ENCODE measurements at places on chromosomes 6 and 20. TPM values are rescaled to one million over a fixed set of nuclear protein-coding genes. Genes with fewer than 3 reads are reported as not detected.

Gene DLK2
- total RNA-seq = 0.56 TPM

Gene SALL4
- 0.08 TPM for total RNA-seq

Gene UFL1
- total RNA-seq = 18.0 TPM

Gene TGM2
- total RNA-seq = not detected

Gene PAX1
- total RNA-seq = not detected
